Mucosa of gallbladder (tissue), 1 donor: ENCODE measurements at places on chromosomes 4 and X.

- DNase-seq, result no peak
Observed at GRCh38 chr4:100722866-100723459, 205.1 kb upstream of the EMCN start.

DNA sequence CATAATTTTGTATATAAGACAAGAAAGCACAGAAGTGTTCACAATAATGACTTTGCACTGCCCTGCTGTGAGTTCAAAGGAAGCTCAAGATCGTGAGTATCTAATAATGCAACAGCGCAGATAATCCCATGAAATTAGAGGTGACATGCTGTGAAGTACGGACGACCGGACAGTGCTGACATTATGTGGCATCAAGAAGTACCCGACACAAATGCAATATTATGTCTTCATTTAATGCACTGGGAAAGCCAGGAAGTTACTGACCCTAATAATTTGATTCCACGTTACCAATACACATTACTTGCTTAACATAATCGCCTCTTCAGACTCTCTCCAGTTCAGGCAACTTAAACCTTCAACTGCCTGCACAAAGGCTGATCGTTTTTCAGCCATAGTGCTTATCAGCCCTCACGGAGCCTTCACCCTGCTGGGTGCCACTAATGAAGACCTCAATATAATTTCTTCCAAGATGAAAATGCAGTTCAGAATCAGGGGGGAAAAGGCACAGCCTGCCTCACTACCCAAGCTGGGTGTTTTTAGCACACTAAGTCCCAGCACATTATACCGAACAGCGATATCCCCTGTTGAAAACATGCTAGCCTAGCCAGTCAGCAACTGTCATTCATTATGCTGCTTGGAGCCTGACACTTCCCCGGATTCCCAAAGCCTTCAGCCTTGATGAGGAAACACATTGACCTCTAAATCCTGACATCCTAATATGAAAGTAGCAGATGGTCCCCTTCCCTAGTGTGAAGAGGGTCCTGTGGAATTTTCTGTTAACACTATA is 56.1 kb downstream of the SLC7A11 start:
- DNase-seq, result no peak

GRCh38 chr4:144851948-144852347 is 206.0 kb downstream of the HHIP start:
- no peak for DNase-seq

DNA sequence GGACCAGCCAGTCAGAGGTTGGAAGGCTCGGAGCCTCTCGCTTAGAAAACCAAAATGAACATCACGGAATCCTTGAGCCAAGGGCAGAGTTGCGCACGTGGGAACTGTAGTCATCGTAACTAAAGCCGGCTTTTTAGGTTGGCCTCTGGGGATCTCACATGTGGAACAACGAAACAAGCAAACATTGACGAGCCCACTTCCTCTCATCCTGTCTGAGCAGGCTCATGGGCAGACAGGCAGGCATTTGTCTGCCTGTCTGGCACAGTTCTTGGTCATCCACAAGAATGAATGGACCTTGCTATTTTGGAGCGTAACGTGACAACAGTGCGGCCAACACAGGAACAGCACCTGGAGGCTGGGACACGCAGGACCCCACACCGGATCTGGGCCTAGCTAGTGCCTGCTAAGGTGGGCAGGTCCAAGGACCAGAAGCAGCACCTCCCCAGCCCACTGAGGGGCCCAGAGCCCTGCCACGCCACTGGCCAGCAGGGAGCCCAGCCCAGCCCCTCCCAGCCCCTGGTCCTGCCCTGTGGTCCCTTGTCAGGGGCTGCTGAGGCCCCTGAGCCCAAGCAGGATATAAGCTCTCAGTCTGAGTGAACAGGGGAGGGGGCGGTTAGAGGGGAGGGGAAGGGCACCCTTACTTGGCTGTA is 9.2 kb upstream of the TREX2 start:
- DNase-seq, result no peak

- DNase-seq, result no peak
Observed at GRCh38 chr4:15586066-15586465, 69.1 kb downstream of the FBXL5 start.

DNA sequence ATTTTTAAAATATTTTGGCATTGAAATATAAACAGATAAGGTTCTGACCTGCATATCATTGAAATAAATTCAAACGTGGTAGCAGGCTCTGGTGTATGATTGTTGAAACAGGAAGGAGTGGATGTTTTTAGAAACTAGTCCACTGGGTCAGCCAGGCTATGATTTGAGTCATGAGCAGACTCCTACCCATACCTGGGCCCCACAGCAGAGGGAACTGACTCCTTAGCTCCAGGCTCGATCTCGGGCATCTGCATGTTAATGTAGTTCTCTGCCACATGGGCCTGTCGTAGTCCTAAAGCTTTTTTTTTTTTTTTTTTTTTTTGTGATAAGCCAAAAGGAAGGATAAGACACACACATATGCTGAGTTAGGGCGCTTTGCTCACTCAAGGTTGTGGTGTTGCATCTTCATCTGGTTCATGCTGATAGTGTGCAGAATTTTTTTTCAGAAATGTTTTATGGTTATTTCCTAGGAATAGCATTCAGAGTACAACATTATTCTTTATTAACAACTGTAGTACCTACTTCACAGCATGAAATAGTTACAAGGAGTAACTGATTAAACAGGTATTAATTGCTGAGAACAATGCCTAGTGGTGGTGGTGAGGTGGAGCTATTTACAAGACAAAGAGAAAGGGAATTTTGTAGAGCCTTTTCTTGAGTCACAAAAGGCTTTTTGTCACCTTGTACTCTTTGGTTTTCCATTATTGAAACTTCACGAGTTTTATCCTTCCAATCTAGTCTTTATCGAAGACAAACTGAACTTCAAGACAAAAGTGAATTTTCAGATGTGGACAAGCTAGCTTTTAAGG is 27.3 kb downstream of the OFD1 start:
- no peak for DNase-seq

DNA sequence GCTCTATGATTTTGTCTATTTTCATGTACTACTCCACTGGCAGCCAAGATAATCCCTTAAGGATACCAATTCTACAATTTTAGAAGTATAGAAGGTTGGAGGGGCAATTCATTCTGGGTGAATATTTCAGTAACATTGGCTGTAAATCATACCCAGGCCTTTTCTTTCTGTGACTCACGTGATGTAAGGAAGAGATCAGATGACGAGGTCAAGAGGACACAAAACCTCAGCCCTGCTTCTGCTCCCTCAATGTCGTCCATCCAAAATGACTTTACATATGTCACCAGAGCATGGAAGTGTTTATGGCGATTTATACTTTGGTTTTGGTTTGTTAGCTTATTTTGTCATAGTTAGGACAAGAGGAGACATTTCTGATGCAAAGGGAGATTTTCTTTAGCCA is 70.7 kb upstream of the SLC4A4 start:
- DNase-seq, result no peak

- no peak for DNase-seq
Observed at GRCh38 chr4:85682391-85682790, 207.4 kb downstream of the ARHGAP24 start.

DNA sequence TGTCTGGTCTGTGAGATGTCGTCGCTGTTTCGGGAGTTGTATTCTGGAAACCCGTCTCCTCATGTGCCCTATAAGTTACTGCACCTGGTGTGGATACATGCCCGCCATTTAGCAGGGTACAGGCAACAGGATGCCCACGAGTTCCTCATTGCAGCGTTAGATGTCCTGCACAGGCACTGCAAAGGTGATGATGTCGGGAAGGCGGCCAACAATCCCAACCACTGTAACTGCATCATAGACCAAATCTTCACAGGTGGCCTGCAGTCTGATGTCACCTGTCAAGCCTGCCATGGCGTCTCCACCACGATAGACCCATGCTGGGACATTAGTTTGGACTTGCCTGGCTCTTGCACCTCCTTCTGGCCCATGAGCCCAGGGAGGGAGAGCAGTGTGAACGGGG is 1.4 kb downstream of the USP27X start:
- no peak for DNase-seq

DNA sequence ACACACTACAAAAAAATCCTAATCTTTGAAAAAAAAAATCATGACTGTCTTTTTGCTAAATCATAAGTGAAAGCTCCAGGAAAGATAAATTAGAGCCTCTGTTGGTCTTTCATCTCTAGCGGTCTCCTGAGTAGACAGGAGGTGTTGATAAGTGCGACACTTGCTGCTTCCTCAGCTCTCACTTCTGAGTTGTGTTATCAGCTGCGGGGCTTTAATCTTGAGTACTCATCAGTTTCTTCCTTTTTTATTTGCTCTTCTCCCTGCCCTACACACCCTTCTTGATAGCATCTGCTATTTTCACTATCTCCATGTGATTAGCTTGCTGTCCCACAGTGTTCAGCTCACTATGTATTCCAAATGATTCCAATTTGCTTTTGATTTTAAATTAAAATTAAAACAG is 1449.2 kb downstream of the C4orf33 start:
- DNase-seq, result no peak

- DNase-seq, result no peak
Observed at GRCh38 chr4:178836865-178837264, 1394.6 kb upstream of the AGA start.

GRCh38 chr4:78688366-78688765 is 87.8 kb upstream of the BMP2K start:
- no peak for DNase-seq

GRCh38 chrX:74800062-74800461 is 125.2 kb downstream of the NEXMIF start:
- no peak for DNase-seq

- DNase-seq, result no peak
Observed at GRCh38 chr4:76301775-76302162, 4.8 kb upstream of the STBD1 start.

DNA sequence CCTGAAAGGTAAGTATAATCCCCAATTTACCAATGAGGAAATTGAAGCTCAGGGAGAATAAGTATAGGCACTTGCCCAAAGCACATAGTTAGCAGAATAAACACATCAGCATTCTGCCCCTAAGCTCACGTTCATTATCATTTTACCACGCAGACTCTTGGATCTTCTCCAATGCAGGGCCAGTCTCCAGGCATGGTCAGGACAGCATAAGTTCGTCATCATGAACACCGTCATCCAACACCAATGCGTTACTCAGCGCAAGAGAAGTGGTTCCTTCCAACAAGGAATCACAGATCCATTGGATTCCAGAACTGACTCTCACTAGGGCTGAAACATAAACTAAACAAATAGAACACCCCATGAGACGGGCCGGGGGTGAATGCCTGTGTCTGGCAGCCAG is 86.5 kb upstream of the GPM6B start:
- no peak for DNase-seq

GRCh38 chr4:107050525-107051135 is 14.5 kb upstream of the DKK2 start:
- DNase-seq, result no peak

GRCh38 chr4:78464265-78464664 is 87.3 kb upstream of the ANXA3 start:
- no peak for DNase-seq

DNA sequence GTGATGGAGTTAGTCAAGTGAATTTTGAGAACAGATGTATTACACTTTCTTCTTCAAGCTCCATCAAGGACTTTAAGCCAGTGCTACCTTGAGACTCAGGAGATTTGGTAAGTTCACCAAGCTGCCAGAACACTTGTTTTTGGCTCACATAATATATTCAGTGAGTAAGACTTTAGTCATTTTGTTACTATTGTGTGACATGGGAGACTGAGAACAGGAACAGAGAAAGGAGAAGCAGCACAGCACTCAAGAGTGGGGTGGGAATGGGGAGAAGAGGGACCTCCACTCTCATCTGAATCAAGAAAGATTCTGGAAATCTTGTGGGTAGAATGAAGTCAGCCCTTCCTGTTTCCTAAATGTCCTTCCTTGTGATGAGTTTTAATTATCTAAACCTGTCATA is 87.3 kb upstream of the TET2 start:
- no peak for DNase-seq

DNA sequence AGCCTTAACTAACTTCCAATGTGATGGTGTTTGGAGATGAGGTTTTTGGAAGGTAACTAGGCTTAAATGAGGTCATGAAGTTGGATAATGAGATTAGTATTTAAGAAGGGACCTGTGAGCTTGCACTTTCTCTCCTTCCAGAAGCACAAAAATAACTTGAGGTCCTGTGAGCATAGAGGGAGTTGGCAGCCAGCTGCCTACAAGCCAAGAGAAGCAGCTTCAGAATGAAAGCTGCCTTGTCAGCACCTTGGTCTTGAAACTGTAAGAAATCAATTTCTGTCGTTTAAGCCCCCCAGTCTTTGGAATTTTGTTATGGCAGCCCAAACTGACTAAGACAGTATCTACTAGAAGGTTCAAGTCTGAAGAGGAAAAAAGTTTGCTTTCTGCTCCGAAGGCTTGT is 280.2 kb upstream of the GALNTL6 start:
- DNase-seq, result no peak

GRCh38 chr4:17805580-17806155 is 4.9 kb downstream of the DCAF16 start:
- DNase-seq, result no peak

GRCh38 chrX:65821721-65822496 is 154.5 kb downstream of the MSN start:
- DNase-seq, result no peak

DNA sequence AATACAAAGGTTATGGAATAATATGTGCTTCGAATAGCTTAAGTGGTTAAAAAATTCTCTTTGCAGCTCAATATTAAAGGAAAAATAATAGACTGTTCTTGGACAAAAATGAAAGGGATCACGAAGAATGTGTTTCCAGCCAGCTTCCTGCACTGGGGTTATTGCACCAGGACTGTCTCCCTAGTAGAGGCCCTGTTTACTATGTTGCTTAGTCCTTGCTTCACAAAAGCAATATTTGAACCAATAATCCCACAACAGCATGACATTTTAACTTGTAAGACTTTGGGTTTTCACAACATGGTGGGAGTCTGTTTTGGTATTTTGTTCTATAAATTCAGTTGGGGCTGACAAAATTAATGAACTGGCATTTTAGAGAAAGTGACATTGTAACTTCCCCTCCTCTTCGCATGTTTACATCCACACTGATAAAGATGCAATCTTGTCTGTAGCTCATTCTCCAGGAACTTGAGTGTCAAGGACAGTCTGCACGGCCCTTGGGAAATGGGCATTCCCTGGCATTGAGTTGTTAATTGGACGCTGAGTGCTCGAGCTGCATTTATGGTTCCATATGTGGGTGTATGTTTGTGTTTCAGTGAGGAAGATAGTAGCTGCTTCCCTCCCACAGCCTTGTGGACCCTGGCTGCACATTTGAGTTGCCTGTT is 39.0 kb downstream of the SHROOM2 start:
- no peak for DNase-seq

DNA sequence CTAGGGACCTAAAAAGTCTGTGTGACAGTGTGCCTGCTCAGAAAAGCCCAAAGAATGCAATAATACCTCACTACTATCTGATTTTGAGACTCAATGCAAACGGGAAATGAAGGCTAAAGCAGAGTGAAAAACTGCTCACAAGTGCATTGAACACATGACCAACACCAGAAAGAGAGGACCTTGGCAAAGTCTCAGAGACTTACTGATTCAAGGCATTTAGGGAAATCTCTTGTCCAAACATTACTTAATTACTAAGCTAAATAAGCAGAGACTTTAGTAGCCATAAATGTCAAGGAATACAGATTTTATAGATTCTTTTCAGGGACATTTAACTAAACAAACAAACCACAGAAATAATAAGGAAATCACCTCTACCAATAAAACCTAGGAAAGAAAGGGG is 916.0 kb downstream of the FSTL5 start:
- no peak for DNase-seq
